IMR-90 (cell line): ENCODE measurements at places on chromosomes 16 and 17. TPM values are rescaled to one million over a fixed set of nuclear protein-coding genes. Genes with fewer than 3 reads are reported as not detected.

Gene KSR1
- total RNA-seq, result 8.9 and 12.5 TPM in 2 replicates

Gene FLOT2
- 19.7 and 31.1 TPM in 2 replicates for total RNA-seq

Gene SKAP1
- total RNA-seq, result not detected in 2 replicates

Gene TBC1D3E
- total RNA-seq, result not detected in 2 replicates

Gene CHST5
- total RNA-seq, result not detected in 2 replicates

Gene STX1B
- 3.9 TPM in 2 replicates for total RNA-seq

Gene SLC35G6
- total RNA-seq, result not detected in 2 replicates
